ENCODE measurements at places on chromosomes 11 and 22. TPM values are rescaled to one million over a fixed set of nuclear protein-coding genes. Genes with fewer than 3 reads are reported as not detected.

DNA sequence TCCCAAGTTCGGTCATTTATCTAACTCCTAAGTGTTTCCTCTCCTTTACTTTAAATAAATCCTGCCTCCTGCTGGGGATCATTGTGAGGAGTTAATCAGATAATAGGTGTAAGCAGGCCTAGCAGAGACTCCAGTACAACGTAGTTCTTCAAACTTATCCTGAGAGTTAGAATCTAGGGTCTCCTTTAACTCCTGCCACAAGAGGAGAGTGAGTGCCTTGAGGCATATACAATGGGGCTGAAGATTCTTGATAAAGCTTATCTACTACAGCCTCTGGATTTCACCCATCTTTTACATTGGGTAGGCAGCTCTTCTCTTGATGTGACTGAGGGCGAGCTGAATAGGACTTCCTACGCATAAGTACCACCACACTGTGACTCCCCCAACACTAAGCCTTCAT lies 3.1 kb upstream of the GALNT18 start:
- DNase-seq: no peak

- DNase-seq: peak; percentile 5
Measured at GRCh38 chr11:73862986-73863385, 13.7 kb downstream of the COA4 start.

DNA sequence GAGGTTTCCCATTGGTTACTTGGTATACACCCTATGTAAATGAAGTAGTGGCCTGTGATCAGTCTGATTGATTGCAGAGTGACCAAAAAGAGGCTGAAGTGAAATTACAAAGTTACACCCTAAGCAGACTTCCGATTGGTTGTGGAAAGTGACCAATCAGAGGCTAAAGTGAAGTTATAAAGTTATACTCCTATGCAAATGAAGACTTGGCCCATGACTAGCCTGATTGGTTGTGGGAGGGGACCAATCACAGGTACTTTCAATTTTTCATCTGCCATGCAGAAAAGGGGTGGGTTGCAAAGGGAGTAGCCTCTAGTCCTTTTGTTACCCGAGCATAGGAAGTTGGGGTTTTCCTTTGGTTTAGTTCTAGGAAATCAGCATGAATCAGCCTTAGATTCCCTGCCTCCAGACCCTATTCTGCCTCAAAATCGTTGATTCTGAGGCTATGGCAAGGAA lies 18.1 kb upstream of the CSTF3 start:
- no peak for DNase-seq

DNA sequence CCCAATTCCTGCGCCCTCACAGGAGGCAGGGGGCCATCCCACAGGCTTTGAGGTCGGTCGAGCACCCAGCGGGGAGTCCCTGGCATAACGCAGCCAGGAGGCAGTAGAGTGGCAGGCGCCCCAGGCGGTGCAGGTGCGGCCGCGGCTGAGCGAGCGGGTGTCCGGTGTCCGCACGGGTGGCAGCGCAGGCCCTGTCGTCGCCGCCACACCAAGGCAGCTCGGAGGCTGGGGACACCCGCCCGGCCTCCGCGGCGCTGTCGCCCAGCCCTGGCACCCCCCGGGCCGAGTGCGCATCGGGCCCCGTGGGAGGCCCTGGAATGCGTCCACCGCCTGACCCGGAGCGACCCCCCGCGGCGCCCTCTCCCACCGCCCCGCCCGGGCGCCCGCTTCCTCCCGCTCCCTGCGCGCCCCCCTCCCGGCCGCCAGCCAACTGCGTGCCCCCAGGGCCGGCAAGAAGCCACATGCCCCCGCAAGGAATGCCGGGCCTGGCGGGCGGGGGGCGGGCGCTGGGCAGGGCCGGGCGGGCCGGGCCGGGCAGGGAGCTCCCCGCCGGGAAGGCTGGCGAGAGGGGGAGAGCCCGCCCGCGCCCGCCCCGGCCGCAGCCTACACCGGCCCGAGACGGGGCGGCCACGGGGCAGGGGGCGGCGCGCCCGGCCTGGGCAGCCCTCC lies 33.9 kb downstream of the PRDM11 start:
- peak; percentile 70 for DNase-seq

DNA sequence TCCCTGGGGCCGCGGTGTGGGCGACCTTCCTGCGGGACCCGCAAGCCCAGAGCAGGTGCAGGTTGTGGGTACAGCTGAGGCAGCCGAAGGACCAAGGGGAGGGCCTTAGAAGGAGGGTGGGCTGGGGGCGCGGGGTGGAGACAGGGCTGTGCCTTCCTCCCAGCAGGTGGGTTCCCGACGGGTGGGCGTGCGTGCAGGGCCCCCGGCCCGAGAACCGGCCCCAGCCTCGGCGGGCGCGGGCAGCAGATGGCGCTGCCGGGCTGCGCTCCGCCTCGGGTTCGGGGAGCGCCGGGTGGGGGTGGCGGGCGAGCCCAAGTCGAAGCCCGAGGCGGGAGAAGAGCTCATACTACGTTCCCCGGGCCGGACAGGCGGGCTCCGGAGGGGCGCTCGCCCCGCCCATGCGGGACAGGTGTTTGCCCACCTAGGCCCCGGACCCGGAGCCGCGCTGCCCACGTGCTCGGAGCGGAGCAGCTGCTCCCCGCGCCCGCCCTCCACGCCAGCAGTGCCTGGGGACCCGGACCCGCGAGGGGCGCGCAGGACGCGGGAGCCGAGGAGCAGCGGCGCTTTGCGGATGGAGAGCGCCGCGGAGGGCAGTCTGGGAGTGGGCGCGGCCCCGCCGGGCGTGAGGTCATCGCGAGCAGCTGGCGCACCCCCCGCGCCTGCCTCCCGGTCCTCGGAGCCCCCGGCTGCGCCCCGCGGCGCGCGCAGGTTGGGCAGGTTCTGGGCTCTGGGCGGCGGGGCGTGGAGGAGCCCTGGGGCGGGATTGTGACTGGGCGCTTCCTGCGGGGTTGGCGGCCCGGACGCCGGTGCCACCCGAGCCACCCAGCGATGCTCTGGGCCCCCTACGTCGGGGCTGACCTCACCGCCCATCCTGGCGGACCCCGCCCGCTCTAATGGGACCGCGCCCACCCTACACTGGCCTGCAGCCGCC lies 25.3 kb downstream of the DUSP8 start:
- peak; percentile 78 for DNase-seq

DNA sequence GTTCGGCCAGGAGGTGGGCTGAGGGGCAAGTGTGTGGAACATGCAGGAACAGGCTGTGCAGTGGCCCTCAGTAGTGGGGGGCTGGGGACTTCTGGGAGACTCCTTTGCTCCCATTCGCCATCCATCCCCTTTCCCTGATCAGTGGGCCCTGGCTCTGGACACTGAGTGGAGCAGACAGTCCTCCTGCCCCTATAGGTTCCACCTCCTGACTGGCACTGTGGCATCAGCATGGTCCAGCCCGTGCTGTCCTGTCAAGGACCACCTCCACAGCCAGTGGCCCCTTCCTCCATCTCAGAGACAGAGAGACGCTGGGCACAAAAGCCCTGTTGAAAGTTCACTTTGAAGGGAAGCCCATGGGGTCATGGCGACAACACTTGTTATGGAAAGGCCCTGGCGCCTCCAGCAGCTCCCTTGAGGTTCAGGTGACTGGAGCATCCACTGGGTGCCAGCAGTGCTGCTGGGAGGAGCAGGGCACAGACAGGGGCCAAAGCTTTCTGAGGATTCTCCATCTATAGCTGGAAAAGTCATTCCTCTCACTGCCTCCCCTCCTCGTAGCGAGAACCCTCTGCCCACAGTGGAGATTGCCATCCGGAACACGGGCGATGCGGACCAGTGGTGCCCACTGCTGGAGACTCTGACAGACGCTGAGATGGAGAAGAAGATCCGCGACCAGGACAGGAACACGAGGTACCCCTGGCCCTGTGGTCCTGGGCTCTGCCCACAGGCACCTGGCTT lies 5.6 kb downstream of the DERL3 start:
- DNase-seq: no peak

DNA sequence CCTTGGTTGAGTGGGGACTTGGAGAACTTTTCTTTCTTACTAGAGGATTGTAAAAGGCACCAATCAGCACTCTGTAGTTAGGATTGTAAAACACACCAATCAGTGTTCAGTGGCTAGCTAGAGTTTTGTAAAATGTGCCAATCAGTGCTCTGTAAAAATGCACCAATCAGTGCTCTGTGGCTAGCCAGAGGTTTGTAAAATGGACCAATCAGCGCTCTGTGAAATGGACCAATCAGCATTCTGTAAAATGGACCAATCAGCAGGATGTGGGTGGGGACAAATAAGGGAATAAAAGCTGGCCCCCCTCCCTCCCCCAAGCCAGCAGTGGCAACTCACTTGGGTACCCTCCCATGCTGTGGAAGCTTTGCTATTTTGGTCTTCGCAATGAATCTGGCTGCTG lies 5.5 kb upstream of the DRG1 start:
- DNase-seq: no peak

DNA sequence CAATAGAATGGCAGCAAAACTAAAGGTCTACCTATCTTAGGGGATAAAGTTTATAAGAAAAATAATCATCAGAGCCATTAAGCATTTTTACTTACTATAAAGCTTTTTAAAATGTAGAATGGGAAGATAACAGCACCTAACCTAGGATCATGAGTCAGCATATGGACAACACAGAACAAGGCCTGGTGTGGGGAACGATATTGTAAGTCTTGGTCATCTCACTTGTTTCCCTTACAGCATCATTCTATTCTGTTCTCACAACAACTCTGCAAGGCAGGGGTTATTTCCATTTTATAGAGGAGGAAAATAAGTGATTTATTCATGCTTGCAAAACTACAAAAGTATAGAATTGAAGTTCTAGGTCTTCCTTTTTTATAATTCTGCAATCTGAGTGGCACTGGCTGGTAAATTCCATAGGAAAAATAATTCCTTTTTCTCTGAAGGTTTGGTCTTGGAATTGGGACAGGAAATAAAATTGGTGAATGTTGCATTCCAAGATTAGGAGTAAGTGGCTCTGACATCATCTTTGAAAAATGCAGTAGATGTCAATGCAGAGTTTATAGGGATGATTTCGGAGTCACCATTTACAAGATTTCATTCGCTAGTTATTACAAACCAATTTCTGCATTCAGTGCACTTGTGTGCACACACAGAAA lies 423.0 kb downstream of the DYNC2H1 start:
- no peak for DNase-seq

DNA sequence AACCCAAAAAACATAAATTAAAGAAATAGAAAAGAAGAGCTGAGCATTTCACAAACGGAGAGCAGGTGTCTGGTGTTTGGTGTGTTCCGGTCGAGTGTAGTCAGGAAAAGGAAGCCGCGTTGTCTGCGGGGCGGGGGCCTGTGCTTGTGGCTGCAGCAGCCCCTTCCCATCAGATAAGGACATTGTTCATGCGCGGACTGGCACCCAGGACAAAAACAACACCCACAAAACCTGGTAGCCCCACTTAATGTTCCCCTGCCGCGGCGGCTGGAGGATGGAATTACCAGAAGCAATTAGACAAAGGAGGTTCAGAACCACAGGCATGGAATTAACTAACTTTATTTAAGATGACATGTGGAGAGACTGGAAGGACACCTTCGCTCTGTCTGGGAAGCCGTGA lies 29.9 kb downstream of the KRTAP5-5 start:
- no peak for DNase-seq

DNA sequence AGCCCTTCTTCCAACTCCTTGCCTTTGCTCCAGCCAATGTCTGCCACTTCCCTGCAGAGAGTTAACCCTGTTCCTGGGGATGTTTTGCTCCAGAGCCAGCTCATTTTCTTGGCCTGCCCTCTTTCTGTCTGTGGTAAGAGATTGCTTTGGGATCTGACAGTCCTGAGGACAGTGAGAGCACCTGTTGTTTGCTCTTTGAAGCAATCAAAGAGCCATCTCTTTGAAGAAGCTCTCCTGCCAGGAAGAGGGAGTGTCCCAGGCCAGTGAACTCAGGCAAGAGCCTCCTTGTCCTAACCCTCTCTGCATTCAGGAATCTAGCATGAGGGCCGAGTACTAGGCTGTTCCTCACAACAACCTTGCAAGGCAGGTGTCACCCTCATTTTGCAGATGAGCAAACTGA lies 42.2 kb downstream of the TRAF6 start:
- DNase-seq: no peak

DNA sequence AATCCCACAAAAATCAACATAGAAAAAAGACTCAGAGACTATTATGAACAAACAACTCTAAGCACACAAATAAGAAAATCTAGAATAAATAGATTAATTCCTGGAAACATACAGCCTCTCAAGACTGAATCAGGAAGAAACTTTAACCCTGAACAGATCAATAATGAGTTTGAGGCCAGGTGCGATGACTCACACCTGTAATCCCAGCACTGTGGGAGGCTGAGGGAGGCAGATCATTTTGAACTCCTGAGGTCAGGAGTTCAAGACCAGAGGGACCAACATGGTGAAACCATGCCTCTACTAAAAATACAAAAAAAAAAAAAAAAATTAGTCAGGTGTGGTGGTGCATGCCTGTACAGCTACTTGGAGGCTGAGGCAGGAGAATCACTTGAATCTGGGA lies 499.5 kb upstream of the LUZP2 start:
- no peak for DNase-seq

GRCh38 chr22:39396797-39397195 lies 2.8 kb upstream of the TAB1 start:
- DNase-seq: peak; percentile 84

GRCh38 chr11:93744669-93745004 lies 3.2 kb downstream of the C11orf54 start:
- no peak for DNase-seq

DNA sequence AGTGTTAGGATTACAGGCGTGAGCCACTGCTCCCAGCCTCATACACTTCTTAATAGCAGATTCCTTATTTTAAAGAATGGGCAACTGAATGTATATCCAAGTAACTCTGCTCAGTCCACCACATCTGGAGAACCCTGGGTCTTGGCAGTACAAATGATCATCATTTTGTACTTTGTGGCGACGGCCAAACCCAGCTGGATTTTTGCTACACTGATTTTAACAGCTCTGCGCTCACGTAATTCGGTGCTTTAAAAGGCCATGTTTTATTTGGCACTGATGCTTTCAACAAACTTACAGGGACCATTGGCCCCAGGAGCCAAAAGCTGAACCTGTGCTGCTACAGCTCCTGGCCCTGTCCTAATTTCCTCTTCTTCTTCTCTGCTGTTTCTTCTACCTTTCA lies 60.8 kb upstream of the PDE3B start:
- no peak for DNase-seq

- no peak for DNase-seq
Measured at GRCh38 chr11:128926000-128926399, 16.7 kb downstream of the TP53AIP1 start.

- no peak for DNase-seq
Measured at GRCh38 chr22:44139773-44140172, 41.0 kb upstream of the PARVG start.

- no peak for DNase-seq
Measured at GRCh38 chr11:62077132-62077531, 46.7 kb upstream of the INCENP start.

The PLAAT4 gene
- polyA plus RNA-seq: 32.4 TPM

The OR9G1 gene
- polyA plus RNA-seq: not detected

The OR2AG2 gene
- not detected for polyA plus RNA-seq

The GPHA2 gene
- polyA plus RNA-seq: not detected

The OR5A1 gene
- not detected for polyA plus RNA-seq

The ANO1 gene
- polyA plus RNA-seq: 0.92 TPM

The ZC3H7B gene
- 80.8 TPM for polyA plus RNA-seq

Data from brain (organoid and tissue), 16 donors.